ENCODE measurements at places on chromosomes 2 and 18.
A peak's percentile ranks its signal among the peaks of the same experiment; 100 is the strongest.

DNA sequence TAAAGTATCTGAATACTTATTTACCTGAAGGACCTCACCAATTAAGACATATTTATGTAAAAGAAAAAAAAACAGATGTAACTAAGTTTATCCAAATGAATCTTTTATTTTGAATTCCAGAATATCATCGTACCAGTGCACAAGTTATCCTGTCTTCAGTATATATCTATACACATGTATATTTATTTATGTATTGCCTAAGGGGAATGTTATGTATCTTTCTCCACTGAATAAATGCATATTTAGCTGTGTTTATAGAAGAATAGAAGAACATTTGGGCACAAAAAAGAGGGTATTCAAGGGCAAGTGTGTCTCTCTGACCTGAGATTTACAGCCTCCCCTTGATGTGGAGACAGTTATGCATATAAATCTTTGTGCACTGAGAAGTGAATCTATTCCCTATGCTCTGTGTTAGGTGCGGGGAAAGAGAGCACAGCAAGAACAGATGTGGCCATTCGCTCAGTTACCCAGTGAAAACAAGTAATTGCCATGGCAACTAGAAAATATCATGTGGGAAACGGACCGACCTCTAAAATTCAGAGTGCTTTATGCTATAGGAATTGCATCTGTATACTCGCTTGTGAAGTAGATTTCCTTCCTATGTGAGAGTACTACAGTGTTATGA, 39.5 kb upstream of the ASXL3 start:
- H3K4me1 ChIP-seq = no peaks in the 10 kb centered on the region
- no peaks in the 10 kb centered on the region for H3K36me3 ChIP-seq
- H3K27me3 ChIP-seq = no peaks in the 10 kb centered on the region

DNA sequence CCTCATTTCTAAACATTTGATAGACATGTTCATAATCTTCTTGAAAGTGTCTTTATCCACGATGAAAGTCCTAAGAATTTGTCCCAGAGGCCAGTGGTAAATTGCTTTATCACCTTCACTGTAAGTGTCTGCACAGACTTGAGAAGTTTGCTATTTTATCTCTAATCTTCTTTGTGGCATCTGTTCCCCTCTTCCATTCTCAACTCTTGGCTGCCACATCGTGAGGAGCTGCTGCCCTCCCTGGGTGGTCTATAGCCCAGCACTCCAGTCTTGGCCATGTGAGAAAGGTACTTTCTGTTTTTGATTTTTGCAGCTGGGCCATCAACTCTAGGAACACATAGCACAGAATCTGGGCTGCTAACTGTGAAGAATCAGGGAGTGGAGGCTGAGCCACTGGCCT, 45.5 kb downstream of the SLC14A2 start:
- no peak overlapping the region for H3K27ac ChIP-seq
- no peak for DNase-seq
- H3K27me3 ChIP-seq = no peaks in the 10 kb centered on the region
- H3K36me3 ChIP-seq = no peaks in the 10 kb centered on the region

GRCh38 chr18:80042785-80043184, 8.6 kb downstream of the RBFA start:
- H3K36me3 ChIP-seq = peaks cover 14% of the 10 kb centered on the region
- DNase-seq = no peak
- no peaks in the 10 kb centered on the region for H3K4me1 ChIP-seq

- no peak overlapping the region for H3K27ac ChIP-seq
- DNase-seq = no peak
- no peaks in the 10 kb centered on the region for H3K4me1 ChIP-seq
- H3K36me3 ChIP-seq = no peaks in the 10 kb centered on the region
Measured at GRCh38 chr2:165857876-165858275, 63.8 kb upstream of the GALNT3 start.

- no peaks in the 10 kb centered on the region for H3K36me3 ChIP-seq
- DNase-seq = no peak
- H3K27ac ChIP-seq = no peak overlapping the region
- peaks cover 30% of the 10 kb centered on the region for H3K4me1 ChIP-seq
- no peaks in the 10 kb centered on the region for H3K27me3 ChIP-seq
Measured at GRCh38 chr18:44788334-44788733, 107.6 kb downstream of the SETBP1 start.

DNA sequence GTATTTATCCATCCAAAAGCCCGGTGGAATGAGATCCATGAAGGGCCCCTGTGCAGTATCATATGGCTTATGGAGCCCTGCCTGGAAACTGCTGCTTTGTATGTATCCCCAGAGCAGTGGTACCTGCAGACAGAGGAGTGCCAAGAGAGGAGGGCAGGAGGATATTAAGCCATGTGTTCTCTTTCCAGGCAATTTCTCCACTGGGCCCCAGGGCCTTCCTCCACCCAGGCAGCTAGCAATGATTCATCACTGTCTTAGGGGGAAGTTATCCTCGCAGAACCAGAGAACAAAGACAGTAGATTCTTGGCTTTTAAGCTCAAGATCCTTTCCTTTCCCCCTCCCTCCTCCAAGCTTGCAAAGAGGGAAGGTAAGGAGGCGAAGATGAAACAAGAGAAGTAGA, 98.1 kb downstream of the LRRC30 start:
- no peaks in the 10 kb centered on the region for H3K27me3 ChIP-seq
- no peak for DNase-seq
- no peak overlapping the region for H3K27ac ChIP-seq
- H3K36me3 ChIP-seq = no peaks in the 10 kb centered on the region
- no peaks in the 10 kb centered on the region for H3K4me1 ChIP-seq

DNA sequence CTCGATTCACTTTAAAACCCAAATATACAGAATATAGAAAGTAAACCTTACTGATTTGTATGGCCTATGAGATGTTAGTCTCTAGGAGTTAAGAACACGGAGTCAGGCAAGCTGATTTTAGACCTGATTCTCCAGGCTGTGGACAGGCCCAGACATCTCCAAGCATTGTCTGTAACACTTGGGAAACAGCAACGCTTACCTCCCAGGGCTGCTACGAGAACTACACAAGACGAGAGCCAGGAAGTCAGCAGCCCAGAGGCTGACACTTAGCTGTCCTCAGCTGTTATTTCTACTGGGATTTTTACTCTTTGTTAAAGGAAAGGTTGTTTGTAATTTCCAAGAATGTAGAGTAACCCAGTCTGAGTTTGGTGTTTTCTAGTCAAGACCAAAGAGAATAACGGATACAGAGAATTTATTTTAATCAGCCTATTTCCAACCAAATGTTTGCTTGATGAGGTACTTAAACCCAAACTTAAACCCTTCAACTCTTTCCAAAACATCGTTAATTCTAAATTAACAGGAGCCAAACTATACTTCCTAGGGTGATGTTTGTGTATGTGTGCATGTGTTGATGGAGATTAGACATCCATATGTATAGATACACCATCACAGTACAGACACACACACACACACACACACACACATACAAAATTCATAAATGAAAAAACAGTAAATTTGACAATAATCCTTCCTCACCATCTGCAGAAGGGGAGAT, 123.4 kb downstream of the LAMA1 start:
- H3K4me1 ChIP-seq = no peaks in the 10 kb centered on the region
- H3K36me3 ChIP-seq = no peaks in the 10 kb centered on the region
- no peak overlapping the region for H3K4me3 ChIP-seq
- no peak overlapping the region for H3K27ac ChIP-seq
- no peak for DNase-seq

DNA sequence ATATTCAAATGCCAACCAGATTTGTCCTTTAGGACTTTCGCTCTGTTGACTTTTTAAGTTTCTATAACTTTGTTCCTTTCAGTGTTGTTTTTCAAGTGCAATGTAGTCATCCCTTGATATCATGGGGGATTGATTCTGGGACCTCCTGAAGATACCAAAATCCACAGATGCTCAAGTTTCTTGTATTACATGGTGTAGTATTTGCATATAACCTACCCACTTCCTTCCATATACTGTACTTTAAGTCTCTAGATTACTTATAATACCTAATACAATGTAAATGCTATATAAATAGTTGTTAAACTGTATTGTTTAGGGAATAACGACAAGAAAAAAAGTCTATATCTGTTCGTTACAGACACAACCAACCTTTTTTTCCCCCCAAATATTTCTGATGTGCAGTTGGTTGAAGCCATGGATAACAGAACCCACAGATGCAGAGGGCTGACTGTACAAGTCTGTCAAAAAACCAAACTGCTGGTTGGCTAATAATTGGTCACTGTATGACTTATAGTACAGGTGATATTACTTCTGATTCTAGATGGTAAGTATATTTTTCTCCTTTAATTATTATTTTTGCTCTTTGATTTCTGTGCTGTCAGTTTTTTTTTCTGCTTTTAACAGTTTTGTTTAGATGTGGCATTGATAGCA, 201.7 kb upstream of the STON1 start:
- no peaks in the 10 kb centered on the region for H3K36me3 ChIP-seq
- H3K27ac ChIP-seq = no peak overlapping the region
- no peaks in the 10 kb centered on the region for H3K27me3 ChIP-seq
- no peak overlapping the region for H3K4me3 ChIP-seq

GRCh38 chr2:165373278-165374010, 96.1 kb upstream of the CSRNP3 start:
- DNase-seq = no peak
- no peaks in the 10 kb centered on the region for H3K27me3 ChIP-seq
- H3K27ac ChIP-seq = no peak overlapping the region

DNA sequence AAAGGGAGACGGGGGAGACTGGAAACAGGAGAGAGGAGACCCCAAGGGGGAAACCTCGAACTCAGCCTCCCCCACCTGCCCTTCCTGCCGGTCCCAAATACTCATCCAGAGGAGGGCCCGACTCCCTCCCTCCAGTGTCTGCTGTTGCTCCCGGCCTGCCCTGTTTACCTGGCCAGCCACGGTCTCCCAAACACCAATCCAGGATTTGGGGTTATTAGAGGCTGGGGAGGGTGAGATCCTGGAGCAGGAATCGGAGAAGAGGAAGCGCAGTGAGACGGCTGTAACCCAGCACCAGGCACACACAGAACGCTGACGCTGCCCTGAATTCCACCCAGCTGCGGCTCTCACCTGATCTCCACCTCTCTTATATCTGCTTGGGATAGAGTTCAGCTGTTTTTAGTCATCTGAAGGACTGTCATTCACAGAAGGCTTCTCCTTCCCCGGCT, 213.0 kb downstream of the TNS1 start:
- H3K36me3 ChIP-seq = no peaks in the 10 kb centered on the region
- no peak overlapping the region for H3K4me3 ChIP-seq
- no peak for DNase-seq
- no peaks in the 10 kb centered on the region for H3K4me1 ChIP-seq
- H3K27ac ChIP-seq = peak overlapping the region; percentile 34

DNA sequence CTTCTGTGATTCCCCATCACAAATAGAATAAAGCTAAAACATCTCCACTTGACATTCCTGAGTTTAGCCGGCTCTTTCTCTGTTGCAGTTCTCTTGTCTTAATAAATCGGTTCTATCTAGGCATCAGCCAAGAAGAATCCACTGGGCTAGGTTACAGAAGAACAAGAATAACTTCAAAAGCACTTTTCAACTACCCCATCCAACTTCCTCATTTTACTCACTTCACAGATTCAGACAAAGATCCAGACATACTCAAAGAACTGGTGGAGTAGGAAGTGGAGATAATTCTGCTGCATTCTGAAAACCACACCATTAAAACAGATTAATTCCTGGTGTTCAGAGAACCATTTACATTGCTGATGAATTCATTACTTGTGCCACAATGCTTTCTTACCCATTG, 9.6 kb upstream of the ALPK2 start:
- no peak overlapping the region for H3K27ac ChIP-seq
- no peaks in the 10 kb centered on the region for H3K36me3 ChIP-seq

- peaks cover 3% of the 10 kb centered on the region for H3K27me3 ChIP-seq
- H3K4me1 ChIP-seq = no peaks in the 10 kb centered on the region
- H3K36me3 ChIP-seq = no peaks in the 10 kb centered on the region
- H3K4me3 ChIP-seq = no peak overlapping the region
- H3K27ac ChIP-seq = no peak overlapping the region
- no peak for DNase-seq
Measured at GRCh38 chr2:41414486-41415230, 633.2 kb upstream of the PKDCC start.

GRCh38 chr2:64679673-64680425, 26.1 kb upstream of the SERTAD2 start:
- no peaks in the 10 kb centered on the region for H3K36me3 ChIP-seq
- no peak for DNase-seq
- H3K4me3 ChIP-seq = no peak overlapping the region
- no peak overlapping the region for H3K27ac ChIP-seq
- H3K4me1 ChIP-seq = no peaks in the 10 kb centered on the region

DNA sequence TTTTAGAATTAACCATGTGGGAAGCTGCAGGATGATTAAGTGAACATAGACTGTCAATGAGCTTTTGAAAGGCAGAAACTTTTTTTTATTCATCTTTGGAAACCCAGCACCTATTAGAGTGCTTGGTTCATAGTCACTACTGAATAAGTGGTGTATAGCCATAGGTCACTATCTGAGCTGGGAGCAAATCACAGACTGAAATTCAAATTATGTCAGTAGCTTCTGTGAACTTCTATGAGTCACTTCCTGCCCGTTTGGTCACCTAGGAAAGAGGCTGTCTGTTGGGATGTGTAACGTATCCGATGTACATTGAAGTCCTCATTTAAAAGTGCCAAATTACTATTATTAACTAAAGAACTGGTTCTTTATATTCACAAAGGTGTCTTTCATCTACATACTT, 20.5 kb upstream of the SLC40A1 start:
- H3K27ac ChIP-seq = no peak overlapping the region
- DNase-seq = no peak
- H3K4me1 ChIP-seq = no peaks in the 10 kb centered on the region
- no peaks in the 10 kb centered on the region for H3K27me3 ChIP-seq
- H3K36me3 ChIP-seq = no peaks in the 10 kb centered on the region

GRCh38 chr2:102743259-102743658, 18.6 kb upstream of the TMEM182 start:
- no peak overlapping the region for H3K4me3 ChIP-seq
- no peaks in the 10 kb centered on the region for H3K27me3 ChIP-seq
- H3K27ac ChIP-seq = no peak overlapping the region
- no peaks in the 10 kb centered on the region for H3K4me1 ChIP-seq
- no peaks in the 10 kb centered on the region for H3K36me3 ChIP-seq

- no peak overlapping the region for H3K27ac ChIP-seq
- H3K36me3 ChIP-seq = no peaks in the 10 kb centered on the region
- peaks cover 5% of the 10 kb centered on the region for H3K4me1 ChIP-seq
Measured at GRCh38 chr2:26615860-26616705, 25.1 kb downstream of the CIB4 start.

GRCh38 chr2:86525421-86526340, 37.6 kb downstream of the CHMP3 start:
- H3K36me3 ChIP-seq = no peaks in the 10 kb centered on the region
- no peak for DNase-seq
- no peaks in the 10 kb centered on the region for H3K27me3 ChIP-seq
- H3K27ac ChIP-seq = no peak overlapping the region
- no peak overlapping the region for H3K4me3 ChIP-seq
- H3K4me1 ChIP-seq = no peaks in the 10 kb centered on the region

Measured in pancreas (tissue), 10 donors.